ENCODE measurements at places on chromosomes 4 and X.

GRCh38 chrX:143940119-143940518 lies 56.2 kb downstream of the UBE2NL start:
- no peak for DNase-seq

- no peaks in the 10 kb centered on the region for H3K27me3 ChIP-seq
- H3K27ac ChIP-seq = no peak overlapping the region
- H3K4me1 ChIP-seq = peaks cover 6% of the 10 kb centered on the region
- no peak for DNase-seq
- H3K36me3 ChIP-seq = no peaks in the 10 kb centered on the region
These were observed 14.7 kb downstream of the GAK start for GRCh38 chr4:917466-917865.

- peak; percentile 51 for DNase-seq
- no peaks in the 10 kb centered on the region for H3K36me3 ChIP-seq
- H3K27me3 ChIP-seq = no peaks in the 10 kb centered on the region
- H3K4me1 ChIP-seq = no peaks in the 10 kb centered on the region
These were observed 21.1 kb downstream of the MSANTD1 start for GRCh38 chr4:3269991-3270611.

- H3K27ac ChIP-seq = no peak overlapping the region
- no peak overlapping the region for H3K4me3 ChIP-seq
- H3K36me3 ChIP-seq = no peaks in the 10 kb centered on the region
- H3K4me1 ChIP-seq = no peaks in the 10 kb centered on the region
- no peak for DNase-seq
These were observed 147.2 kb downstream of the RNF150 start for GRCh38 chr4:140986045-140986444.

DNA sequence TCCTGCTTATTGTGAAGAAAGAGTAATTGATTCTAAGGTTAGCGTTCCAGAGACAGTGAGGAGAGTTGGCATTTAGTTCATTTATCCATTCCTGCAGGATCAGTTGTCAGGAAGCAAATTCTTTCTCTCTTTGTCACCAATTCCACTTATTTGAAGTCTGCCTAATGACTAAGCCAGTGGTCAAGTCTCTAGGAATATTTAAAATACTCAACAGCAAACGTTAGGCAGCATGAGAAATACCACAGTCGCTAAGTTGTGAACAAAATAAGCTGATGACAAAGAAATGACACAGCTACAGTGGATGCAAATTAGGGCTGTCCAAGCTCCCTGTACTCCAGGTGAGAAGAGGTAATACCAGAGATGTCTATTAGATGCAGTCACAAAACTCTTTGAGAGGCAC lies 6.6 kb upstream of the MAGEB17 start:
- no peak overlapping the region for H3K27ac ChIP-seq
- no peak overlapping the region for H3K4me3 ChIP-seq
- peaks cover 6% of the 10 kb centered on the region for H3K27me3 ChIP-seq
- no peak for DNase-seq
- no peaks in the 10 kb centered on the region for H3K36me3 ChIP-seq

- H3K27ac ChIP-seq = no peak overlapping the region
- H3K36me3 ChIP-seq = no peaks in the 10 kb centered on the region
- peaks cover 7% of the 10 kb centered on the region for H3K4me1 ChIP-seq
- peak; percentile 82 for DNase-seq
- no peak overlapping the region for H3K4me3 ChIP-seq
- no peaks in the 10 kb centered on the region for H3K27me3 ChIP-seq
These were observed 1.2 kb downstream of the PNPLA4 start for GRCh38 chrX:7925867-7926472.

- no peaks in the 10 kb centered on the region for H3K27me3 ChIP-seq
- H3K4me1 ChIP-seq = no peaks in the 10 kb centered on the region
- no peaks in the 10 kb centered on the region for H3K36me3 ChIP-seq
- H3K27ac ChIP-seq = no peak overlapping the region
These were observed 31.0 kb upstream of the STX18 start for GRCh38 chr4:4572821-4573220.

- no peak overlapping the region for H3K4me3 ChIP-seq
- no peaks in the 10 kb centered on the region for H3K27me3 ChIP-seq
- DNase-seq = no peak
- no peaks in the 10 kb centered on the region for H3K36me3 ChIP-seq
These were observed 14.9 kb upstream of the PPEF1 start for GRCh38 chrX:18692541-18692940.

DNA sequence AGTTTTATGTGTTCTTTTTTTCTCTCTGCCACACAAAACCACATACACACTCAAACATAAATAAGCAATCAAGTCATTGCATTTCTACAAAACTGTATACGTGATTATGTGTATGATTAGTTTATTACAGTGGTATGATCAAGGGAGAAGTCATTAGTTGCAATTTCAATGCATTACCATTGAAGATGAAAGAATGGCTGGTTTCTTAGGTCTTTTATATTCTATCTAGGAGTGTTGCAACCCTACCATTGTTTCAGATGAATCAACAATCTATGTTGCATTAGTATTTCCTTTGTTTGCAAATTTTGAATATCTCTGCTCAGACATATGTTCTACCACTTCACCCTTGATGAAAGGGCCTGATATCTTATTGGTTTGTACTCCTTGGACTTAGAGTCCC lies 6.8 kb downstream of the ANXA3 start:
- no peaks in the 10 kb centered on the region for H3K36me3 ChIP-seq
- no peaks in the 10 kb centered on the region for H3K27me3 ChIP-seq
- no peak overlapping the region for H3K27ac ChIP-seq
- peaks cover 6% of the 10 kb centered on the region for H3K4me1 ChIP-seq
- no peak overlapping the region for H3K4me3 ChIP-seq

GRCh38 chr4:121690001-121690400 lies 6.8 kb downstream of the ANXA5 start:
- DNase-seq = no peak
- H3K36me3 ChIP-seq = peaks cover 8% of the 10 kb centered on the region
- H3K4me3 ChIP-seq = no peak overlapping the region
- peak overlapping the region; percentile 16 for H3K27ac ChIP-seq
- H3K4me1 ChIP-seq = no peaks in the 10 kb centered on the region

DNA sequence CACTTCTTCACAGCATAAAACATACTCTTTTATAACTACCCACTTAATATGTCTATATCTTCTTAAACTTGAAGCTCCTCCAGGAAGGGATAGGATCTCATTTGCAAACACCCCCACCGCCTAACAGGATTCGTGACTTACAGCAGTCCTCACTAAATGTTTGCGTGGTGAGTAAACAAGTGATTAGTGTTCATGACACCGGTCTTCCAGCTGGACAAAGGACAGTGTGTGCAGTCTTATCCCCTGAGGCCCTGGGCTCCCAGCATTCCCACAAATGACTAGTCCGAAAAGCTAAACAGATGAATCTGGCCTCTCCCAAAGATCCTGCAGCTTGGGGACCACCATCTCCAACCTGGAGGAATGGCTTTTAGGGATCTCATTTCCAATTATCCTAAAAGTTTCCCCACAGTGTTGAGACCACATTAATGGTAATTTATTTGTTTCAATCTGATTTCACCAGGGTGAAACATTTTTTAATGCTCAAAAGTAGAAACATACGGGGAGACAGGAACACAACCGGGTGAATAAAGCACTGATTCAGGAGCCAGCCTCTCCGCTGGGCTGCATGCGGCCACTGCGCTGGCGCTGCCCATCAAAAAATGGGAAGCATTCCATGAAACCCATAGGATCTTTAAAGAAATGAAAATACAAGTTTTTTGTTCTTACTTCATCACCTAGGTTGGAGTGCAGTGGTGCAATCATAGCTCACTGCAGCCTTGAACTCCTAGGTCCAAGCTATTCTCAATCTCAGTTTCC lies 69.2 kb downstream of the HADH start:
- no peaks in the 10 kb centered on the region for H3K36me3 ChIP-seq
- H3K27ac ChIP-seq = no peak overlapping the region
- no peaks in the 10 kb centered on the region for H3K27me3 ChIP-seq
- H3K4me3 ChIP-seq = no peak overlapping the region
- no peak for DNase-seq
- no peaks in the 10 kb centered on the region for H3K4me1 ChIP-seq

DNA sequence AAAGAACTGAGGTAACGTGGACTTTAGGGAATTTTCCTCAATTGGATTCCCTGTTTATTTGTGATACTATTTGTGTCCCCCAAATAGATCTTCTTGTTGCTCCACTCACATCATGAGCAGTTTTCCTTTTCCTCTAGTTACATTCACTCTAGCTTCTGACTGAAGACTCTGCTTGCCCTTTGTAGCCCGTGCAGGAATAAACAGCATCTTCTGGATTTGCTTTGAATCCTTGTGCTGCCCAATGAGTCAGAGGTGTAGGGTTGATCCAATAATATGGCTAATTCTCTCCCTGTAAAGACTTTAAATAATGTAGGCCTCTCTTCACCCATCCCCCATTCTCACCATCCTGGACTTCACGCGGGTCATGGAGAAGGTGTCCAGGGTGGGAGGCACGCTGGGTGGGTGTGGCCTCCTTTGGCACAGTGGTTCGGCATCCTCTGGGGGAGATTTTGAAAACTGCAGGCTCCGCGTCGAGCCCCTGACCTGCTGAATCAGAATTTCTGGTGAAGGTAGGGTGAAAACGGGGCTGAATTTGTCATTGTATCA lies 9.0 kb downstream of the HAND2 start:
- peaks cover 91% of the 10 kb centered on the region for H3K27me3 ChIP-seq
- H3K4me3 ChIP-seq = no peak overlapping the region
- H3K4me1 ChIP-seq = no peaks in the 10 kb centered on the region
- no peak overlapping the region for H3K27ac ChIP-seq
- no peaks in the 10 kb centered on the region for H3K36me3 ChIP-seq

GRCh38 chr4:120699354-120699753 lies 223.2 kb downstream of the PRDM5 start:
- DNase-seq = no peak
- H3K27me3 ChIP-seq = no peaks in the 10 kb centered on the region
- H3K27ac ChIP-seq = no peak overlapping the region
- H3K36me3 ChIP-seq = no peaks in the 10 kb centered on the region
- no peak overlapping the region for H3K4me3 ChIP-seq
- no peaks in the 10 kb centered on the region for H3K4me1 ChIP-seq

DNA sequence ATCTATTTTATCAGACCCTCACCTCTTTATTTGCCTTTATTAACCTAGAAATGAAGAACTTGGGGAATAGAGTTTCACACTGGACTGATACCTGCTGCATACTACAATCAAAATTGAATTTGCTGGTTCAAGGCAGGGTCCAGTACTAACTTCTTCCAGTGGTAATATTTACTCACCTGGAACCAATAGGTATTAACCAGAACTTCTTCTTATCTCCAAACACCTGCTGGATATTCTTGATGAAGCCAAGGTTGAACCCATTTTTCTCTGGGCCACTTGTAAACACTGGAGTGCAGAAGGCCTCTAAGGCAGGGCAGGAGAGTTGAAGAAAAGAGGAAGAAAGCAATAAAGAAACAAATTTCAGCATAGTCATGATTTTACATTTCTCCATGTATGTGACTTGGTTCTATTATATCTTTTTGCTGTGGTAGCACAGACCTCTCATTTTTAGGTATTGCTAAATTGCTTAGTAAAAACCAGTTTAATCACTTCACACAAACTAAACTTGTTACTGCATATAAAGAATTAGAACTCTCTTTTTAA lies 101.1 kb downstream of the ZDHHC15 start:
- H3K4me1 ChIP-seq = no peaks in the 10 kb centered on the region
- H3K27ac ChIP-seq = no peak overlapping the region
- DNase-seq = no peak
- no peaks in the 10 kb centered on the region for H3K36me3 ChIP-seq
- H3K4me3 ChIP-seq = no peak overlapping the region
- no peaks in the 10 kb centered on the region for H3K27me3 ChIP-seq

DNA sequence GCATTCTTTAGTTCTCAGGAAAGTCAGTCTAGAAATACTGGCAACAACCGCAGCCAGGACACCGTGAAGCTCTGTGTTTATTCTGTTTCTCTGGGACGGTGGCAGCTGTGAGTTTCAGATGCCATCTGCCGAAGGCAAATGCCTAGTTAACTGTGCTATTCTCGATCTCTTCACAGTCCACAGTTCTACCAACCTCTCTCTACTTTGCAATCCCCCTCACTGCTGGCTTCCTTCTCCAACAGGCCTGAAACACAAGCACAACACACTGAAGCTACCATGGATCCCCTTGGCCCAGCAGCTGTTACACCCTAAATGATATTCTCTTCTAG lies 118.8 kb downstream of the ZNF827 start:
- no peak overlapping the region for H3K4me3 ChIP-seq
- no peaks in the 10 kb centered on the region for H3K27me3 ChIP-seq
- H3K36me3 ChIP-seq = no peaks in the 10 kb centered on the region
- no peak for DNase-seq
- H3K27ac ChIP-seq = no peak overlapping the region

GRCh38 chr4:176357359-176358082 lies 37.8 kb downstream of the SPCS3 start:
- no peak overlapping the region for H3K27ac ChIP-seq
- H3K27me3 ChIP-seq = no peaks in the 10 kb centered on the region
- no peaks in the 10 kb centered on the region for H3K4me1 ChIP-seq
- H3K36me3 ChIP-seq = no peaks in the 10 kb centered on the region
- no peak overlapping the region for H3K4me3 ChIP-seq

DNA sequence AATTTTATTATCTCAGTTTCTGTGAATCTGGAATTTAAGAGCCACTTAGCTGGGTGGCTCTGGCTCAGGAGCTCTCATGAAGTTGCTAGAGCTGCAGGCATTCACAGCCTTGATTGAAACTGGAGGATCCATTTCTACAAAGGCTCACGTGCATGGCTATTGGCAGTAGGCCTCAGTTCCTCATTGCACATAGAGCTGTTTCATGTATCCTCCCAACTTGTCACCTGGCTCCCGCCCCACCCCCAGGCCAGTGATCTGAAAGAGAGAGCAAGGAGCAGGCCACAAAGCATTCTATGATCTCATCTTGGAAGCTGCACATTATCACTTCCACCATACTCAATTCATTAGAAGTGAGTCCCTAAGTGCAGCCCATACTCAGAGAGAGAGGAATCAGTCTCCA lies 18.5 kb upstream of the AP1AR start:
- no peak overlapping the region for H3K27ac ChIP-seq
- no peak overlapping the region for H3K4me3 ChIP-seq
- DNase-seq = no peak
- H3K4me1 ChIP-seq = no peaks in the 10 kb centered on the region
- H3K36me3 ChIP-seq = no peaks in the 10 kb centered on the region

GRCh38 chr4:52870225-52870624 lies 8.1 kb downstream of the RASL11B start:
- H3K36me3 ChIP-seq = peaks cover 3% of the 10 kb centered on the region
- no peak for DNase-seq
- no peaks in the 10 kb centered on the region for H3K27me3 ChIP-seq
- H3K4me3 ChIP-seq = no peak overlapping the region
- no peaks in the 10 kb centered on the region for H3K4me1 ChIP-seq
